Stimulated activated CD8-positive, alpha-beta memory T cell treated with anti-CD3 and anti-CD28 coated beads, Interleukin-7, amount 100 ng/mL, for 1 hour (primary cell): ENCODE measurements at places on chromosomes 2 and 18.

DNA sequence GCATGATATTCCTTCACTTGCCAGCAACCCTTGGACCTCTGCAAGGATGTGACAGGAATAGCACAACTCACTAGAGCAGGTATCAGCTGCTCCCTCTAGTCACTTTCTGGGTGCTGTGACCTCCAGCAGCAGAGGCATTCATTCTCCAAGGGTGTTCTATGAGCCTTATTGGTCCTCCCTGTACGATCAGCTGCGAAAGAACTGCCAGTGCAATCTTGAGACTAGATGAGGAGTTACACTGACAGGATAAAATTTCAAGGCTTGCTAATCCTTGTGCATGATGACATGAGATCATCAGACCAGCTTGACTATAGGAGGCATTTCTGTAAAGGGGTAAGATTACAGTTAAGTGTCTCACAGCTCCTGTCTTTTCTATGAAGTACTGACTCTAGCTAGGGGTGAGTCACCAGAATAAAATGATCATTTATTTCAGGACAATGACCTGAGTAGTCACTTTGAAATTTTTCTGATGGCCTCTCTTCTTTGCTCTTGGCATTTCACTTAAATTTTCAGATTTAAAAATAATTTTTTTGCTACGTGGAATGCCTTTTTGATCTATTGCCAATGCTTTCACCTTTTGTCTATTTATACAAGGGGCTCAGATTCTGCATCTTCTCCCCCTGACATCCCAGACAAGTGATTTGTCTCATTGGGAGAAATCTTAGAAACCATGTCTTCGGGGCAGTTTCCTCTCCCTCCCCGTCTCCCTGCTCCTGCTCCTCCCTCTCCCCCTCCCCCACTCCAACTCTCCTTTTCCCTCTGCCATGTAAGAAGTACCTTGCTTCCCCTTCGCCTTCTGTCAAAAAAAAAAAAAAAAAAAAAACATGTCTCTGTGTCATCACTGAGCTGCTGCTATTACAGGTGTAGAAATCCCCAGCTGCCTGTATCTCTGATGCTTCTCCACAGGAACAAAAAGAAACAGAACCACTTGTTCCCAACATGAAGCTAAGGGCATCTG is 49.2 kb upstream of the FRZB start:
- DNase-seq: no peak

GRCh38 chr2:69646714-69647113 is 3.2 kb upstream of the AAK1 start:
- DNase-seq: no peak

GRCh38 chr2:241777686-241778627 is 1.3 kb downstream of the GAL3ST2 start:
- DNase-seq: no peak

DNA sequence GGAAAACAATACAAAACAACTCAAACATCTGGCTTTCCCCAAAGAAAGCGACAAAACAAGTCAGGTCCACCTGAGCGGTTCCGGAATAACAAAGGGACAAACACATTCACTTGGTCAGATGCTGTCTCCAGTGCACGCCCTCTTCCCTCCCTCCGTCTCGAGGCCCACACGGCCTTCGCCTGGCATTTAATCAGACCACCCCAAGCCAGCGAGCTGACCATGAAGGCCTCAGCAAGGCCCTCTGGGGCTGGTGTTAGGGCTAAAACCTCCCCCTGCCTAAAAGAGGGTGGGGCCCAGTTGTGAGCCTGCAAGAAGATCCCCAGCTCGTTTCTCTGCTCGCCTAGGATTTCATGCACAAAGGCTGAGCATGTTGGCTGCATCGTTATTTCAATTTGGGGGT is 180.3 kb downstream of the EIPR1 start:
- no peak for DNase-seq

- no peak for DNase-seq
Observed at GRCh38 chr2:142868229-142868762, 9.2 kb upstream of the KYNU start.

DNA sequence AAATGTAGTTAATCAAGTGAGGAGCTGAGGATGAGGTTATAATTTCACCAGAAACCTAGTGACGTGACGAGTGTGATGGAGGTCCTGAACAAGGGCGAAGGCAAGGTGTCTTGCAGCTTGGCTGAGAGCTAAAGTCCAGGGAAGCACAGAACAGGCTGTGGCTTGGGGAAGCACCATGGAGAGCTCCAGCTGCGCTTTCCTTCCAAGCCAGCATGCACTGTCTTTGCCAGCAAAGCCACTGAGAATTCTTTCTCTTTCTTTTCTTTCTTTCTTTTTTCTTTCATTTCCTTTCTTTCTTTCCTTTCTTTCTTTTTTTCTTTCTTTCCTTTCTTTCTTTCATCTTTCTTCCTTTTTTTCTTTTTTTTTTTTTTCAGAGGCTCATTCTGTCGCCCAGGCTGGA is 239.3 kb downstream of the FBXO15 start:
- no peak for DNase-seq

DNA sequence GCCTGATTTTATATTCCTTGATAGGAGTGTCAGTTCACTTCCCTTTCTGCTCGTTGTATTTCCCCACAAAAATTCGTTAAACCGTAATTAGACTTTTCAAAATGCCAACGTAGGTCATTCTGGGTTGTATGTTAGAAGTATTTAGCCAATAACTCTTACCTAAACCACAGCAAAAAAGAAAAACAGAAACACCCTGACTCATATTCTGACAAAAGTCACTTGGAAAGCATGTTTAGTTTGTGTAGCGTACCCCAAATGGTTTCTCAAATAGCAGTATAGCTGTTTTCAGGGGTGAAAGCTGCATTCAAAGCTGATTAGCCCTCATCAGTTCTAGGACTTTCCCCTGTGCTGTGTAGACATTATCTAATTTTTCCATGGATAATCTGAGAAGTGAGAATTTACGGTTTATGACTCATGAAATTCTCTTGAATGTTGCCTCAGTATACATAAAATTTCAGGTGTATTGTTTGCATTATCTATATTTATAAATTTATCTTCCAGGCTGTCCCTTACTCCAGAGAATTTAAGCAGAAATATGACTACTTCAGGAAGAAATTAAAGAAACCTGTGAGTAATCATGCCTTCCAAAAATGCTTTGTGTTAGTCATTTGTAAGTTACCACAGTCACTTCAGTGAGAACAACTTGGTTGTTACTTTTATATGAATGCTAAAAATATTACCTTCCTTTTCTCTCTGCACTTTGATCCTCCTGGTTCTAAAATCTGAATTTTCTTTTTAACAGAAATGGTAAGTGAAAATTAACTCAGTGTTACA is 264.9 kb downstream of the ALPK2 start:
- no peak for DNase-seq

GRCh38 chr2:214322662-214323061 is 88.2 kb upstream of the VWC2L start:
- no peak for DNase-seq

GRCh38 chr18:44961288-44961995 is 280.8 kb downstream of the SETBP1 start:
- no peak for DNase-seq

GRCh38 chr2:31051258-31052140 is 86.7 kb downstream of the GALNT14 start:
- no peak for DNase-seq

DNA sequence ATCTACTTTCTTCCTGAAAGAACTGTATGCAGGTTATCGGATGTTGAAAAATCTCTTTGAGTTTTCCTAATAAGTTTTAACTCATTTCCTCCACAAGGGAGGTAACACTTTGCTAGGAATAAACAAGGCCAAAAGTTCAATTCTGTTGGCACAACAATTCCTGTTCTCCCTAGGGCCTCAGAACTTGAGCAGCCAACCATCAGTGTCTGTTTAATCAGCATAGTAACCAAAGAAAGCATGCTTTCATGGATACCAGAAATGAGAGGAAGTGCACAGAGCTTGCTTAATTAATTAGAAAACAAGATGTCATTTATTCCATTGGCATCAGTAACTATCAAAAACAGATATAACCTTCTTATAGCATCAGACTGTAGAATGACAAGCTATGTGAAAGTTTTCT is 503.2 kb upstream of the CNTNAP5 start:
- no peak for DNase-seq

DNA sequence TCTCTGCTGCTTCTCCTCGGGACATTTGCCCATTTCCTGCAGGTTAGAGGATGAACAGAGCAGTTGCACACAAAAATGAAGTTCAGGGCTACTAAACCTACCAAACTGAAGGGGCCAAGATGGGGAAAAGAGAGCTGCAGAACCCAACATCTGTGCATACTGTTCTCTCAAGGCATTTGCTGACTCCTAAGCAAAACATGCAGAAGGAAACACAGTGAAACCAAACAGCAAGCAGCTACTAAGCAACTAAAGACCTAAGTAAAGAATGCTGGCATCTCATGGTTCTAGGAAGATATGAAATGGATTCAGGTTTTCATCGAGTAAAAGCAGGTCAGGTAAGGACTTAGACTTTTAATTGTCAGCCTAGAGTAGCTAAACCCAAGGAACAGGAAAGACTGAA is 111.9 kb upstream of the SYT4 start:
- DNase-seq: no peak

- DNase-seq: no peak
Observed at GRCh38 chr18:24536326-24536725, 75.9 kb downstream of the HRH4 start.

DNA sequence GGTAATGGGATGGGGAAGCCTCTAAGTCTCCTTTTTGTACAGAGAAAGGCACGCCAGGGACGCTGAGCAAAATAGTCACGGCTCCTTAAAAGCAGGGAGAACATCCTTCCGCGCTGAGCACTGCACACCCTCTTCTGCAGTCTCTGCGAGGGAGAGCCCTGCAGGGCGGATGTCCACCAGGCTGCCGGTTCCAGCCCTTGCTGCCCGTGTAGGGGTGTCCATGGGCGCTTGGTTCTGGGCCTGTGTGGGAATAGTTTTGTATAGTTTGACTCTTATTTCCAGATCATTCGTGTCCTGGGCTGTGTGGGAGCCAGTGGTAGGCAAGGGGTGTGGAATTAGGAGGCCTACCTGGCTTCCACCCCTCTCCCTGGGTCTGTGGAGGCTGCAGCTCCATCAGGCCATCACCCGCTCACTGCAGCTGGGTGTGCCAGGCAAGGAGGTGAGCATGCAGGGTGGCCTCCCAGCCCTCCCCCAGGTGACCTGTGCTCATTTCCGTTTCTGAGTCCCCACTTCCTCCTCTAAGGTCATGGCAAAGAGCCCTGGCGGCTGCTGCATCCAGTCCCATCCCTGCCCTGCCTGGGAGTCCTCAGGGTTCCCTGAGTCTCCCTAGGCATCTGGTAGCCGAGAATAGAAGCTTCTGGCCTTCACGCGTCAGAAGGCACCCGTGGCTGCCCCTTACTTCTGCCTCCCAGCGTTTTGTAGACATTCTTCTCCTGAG is 202.6 kb downstream of the LDLRAD4 start:
- DNase-seq: no peak

DNA sequence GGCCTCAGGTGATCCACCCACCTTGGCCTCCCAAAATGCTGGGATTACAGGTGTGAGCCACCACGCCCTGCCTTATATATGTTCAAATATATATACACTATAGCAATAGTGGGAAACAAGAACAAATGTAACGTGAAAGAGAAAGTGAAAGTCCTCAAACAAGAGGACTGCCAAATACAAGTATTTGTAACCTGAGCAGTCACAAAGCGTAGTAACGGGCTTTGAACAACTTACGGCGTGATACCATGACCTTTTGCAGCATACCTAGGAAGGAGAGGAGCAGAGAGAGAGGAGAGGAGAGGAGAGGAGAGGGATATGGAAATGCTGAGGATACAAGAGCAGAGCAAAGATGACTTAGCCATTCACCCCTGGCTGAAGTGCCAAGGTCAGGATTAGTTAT is 113.8 kb upstream of the RGPD4 start:
- no peak for DNase-seq

DNA sequence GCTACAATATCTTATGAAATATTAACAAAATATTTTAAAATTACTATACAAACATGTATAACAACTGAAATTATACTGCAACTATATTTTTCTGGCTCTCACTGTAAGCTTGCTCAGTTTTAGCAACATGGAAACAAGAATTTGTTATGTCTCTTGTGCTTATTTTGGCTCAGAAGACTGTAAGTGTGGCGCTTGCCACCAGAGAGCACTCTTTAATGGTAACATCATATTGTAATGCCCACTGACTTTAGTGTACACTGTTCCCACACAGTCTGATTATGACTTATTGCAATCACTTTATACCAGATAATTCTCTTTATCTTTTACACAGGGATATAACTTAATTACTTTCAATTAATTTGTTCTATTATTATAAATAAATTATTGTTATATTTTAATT is 1500.6 kb upstream of the TMEFF2 start:
- no peak for DNase-seq

DNA sequence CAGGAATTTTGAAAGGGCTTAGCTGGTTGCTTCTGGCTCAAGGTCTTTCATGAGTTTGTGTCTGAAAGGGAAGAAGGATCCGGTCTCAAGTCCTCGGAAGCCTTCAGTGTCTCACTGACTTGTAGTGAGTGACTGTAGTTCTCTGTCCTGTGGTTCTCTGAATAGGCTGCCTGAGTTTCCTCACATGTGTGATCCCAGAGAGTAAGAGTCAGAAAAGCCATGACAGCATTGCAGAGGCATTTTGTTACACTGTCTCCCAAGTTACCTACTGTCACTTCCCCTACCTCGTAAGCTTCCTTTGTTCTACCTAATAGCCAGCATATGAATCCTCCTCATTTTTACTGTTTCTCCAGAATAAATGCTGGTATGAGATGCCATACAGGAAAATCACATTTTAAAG is 709.1 kb upstream of the CHAC2 start:
- no peak for DNase-seq

GRCh38 chr2:75099521-75099922 is 99.8 kb downstream of the TACR1 start:
- DNase-seq: no peak

DNA sequence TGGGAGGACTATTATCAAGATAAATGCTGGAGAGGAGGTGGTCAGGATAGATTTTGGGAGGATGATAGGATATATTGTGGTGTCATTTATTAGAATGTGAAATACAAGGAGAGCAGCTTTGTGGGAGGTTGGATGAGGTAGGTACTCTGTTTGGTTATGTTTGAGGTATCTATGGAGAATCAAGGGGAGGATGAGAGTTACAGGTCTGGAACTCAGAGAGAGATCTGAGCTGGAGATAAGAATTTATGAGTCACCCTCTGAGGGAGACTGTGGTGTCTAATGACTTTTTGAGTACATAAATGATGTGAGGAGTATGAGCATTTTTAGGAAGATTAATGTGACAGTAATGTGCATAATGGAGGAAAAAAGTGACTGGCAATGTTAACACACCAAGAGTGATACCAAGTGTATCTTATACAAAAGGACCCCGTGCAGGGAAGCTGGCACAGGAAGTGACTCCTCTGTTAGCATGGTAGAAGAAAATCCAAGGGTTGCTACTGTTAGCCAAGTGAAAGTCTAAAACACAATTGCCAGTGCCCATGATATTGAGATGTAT is 48.2 kb downstream of the CRIM1 start:
- DNase-seq: no peak
